Activated naive CD4-positive, alpha-beta T cell (primary cell): ENCODE measurements at places on chromosomes 5 and 9.

GRCh38 chr9:99172124-99173091, 49.3 kb downstream of the ALG2 start:
- no peak for DNase-seq

DNA sequence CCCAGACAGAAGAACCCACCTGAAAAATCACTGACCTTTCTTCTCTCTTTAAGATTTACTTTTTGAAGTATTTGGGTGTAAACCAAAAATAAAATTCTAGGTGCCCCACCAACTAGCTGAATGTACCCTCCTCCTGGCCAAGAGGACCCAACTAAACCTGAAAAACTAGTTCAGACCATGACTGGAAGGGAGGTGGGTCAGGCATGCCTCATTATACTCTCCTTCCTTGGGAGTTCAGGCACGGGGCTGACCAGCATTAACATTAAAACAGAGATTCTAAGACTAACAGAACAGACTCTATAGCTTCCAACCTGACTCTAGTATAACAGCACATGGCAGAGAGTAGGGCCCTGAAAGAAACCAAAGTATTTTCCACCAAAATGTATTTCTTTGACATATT, 61.4 kb downstream of the CERT1 start:
- no peak for DNase-seq

DNA sequence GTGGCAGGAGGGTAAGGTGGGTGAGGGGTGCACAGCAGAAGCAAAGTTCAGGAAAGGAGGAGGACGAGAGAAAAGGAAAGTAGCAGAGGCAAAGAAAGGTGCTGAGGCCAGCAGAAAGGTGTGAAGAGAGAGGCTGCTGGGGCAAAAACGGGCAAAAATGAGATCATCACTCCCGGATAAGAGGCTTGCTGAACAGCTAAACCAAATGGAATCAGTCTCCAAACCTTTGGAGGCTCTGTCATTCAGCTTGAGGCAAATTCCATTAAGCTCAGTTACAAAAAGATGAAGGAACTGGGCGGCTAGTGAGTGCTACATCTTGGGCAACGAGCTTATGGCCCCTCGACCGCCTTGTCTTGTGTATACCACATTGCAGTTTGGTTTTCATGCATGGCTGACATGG, 136.4 kb downstream of the FSTL4 start:
- no peak for DNase-seq

GRCh38 chr5:6553972-6554371, 78.9 kb downstream of the NSUN2 start:
- no peak for DNase-seq

DNA sequence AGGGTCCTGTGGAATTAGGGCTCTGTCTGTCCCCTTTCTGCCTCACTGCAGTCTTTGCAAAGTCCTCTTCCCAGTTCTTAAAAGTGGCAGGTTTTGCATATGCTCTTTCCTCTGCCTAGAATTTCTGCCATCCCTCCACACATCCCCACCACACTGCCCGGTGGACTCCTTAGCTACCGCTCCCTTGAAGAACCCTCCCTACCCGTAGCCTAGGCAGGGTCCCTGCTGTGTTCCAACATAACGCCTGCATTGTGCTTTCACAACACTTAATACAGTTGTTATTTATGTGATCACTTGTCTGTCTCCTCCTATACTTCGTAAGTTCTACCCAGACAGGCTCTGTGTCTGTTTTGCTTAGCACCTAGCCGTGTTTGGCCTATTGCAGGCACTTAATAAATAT, 142.5 kb upstream of the DMRT1 start:
- no peak for DNase-seq
